ENCODE measurements at places on chromosomes 1 and 21.

DNA sequence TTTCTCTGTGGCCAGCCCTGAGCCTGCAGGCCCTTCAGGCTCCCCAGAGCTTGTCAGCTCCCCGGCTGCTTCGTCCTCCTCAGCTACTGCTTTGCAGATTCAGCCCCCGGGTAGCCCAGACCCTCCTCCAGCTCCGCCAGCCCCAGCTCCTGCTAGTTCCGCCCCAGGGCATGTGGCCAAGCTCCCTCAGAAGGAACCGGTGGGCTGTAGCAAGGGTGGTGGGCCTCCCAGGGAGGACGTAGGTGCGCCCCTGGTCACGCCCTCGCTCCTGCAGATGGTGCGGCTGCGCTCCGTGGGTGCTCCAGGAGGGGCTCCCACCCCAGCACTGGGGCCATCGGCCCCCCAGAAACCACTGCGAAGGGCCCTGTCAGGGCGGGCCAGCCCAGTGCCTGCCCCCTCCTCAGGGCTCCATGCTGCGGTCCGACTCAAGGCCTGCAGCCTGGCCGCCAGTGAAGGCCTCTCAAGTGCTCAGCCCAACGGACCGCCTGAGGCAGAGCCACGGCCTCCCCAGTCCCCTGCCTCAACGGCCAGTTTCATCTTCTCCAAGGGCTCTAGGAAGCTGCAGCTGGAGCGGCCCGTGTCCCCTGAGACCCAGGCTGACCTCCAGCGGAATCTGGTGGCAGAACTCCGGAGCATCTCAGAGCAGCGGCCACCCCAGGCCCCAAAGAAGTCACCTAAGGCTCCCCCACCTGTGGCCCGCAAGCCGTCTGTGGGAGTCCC is 45.4 kb downstream of the YARS1 start:
- DNase-seq, result no peak

DNA sequence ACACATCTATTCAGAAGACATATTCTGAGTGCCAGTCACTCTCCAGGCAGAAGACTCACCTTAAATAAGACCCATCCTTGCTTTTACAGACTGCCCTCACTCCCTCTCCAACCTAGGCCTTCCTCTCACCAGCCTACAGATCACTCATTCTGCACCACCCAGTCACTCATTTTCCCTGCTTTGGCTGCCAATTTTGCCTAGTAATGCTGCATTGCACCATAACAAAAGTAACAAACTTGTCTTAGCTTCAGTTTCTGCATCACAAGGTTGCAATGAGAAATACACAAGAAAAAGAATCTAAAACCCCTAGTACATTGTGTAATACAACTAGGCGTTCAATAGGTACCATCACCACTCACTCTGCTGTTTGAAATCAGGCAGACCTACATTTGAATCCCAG is 292.4 kb downstream of the PLPP3 start:
- no peak for DNase-seq

DNA sequence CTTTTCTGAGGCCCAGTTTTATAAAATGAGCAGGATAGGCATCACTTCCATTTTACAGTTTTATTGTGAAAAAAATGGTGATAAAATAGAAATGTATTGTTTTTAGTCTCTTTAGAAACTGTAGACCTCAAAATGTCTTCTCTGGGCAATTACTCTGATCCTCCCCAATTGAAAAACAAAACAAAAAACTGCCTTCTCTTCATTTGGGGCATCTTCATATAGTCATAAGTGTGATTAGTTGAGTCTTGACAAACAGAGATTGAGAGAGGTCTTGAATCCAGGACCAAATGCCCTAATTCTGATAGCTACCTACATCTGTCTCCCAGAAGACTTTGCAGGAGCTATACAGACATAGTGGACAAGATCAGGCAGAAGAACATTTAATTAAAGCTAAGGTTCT is 62.9 kb downstream of the LRRC8C start:
- DNase-seq, result no peak

- DNase-seq, result peak; percentile 39
Observed at GRCh38 chr1:215082532-215083382, at the start of gene KCNK2. Gene KCNK2 (plus strand): TSS chr1:215082737. CDS start chr1:215083386, 649 bp downstream.

DNA sequence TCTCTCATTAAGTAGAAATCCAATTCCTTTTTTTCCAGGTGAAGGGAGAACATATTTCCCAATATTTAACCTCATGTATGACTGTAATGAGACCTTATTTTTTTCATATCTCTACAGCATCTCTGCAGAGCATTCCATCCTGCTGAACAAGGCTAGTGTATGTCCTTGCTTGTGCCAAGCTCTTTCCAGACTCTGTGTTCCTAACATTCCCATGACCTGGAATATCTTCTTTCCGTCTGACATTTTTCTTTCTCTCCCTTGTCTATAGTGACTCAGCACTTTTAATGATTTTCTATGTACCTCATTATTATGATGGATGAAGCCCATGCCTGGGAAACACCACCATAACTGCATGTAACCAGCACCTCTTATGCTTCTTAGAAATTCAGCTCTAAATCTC is 278.3 kb upstream of the NRIP1 start:
- DNase-seq, result peak; percentile 30

GRCh38 chr1:226980565-226981385 is 40.7 kb downstream of the COQ8A start:
- no peak for DNase-seq

DNA sequence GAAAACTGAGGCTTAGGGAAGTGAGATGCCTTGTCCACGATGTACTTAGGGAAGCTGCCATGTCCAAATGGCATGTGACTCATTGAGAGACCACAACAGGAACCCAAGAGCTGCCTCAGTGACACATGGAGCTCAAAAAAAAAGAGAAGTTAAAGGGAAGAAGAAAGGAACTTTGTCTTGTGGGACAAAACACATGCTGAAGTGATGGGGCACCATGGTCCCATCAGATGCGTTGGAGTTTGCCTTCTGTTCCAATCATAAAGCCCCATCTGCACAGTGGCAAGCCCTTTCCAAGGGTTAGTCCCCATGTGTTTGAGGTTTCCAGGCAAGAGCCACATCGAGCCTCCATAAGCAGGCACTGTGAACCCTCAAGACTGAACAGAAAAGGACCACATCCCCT is 8.0 kb downstream of the MED8 start:
- no peak for DNase-seq

DNA sequence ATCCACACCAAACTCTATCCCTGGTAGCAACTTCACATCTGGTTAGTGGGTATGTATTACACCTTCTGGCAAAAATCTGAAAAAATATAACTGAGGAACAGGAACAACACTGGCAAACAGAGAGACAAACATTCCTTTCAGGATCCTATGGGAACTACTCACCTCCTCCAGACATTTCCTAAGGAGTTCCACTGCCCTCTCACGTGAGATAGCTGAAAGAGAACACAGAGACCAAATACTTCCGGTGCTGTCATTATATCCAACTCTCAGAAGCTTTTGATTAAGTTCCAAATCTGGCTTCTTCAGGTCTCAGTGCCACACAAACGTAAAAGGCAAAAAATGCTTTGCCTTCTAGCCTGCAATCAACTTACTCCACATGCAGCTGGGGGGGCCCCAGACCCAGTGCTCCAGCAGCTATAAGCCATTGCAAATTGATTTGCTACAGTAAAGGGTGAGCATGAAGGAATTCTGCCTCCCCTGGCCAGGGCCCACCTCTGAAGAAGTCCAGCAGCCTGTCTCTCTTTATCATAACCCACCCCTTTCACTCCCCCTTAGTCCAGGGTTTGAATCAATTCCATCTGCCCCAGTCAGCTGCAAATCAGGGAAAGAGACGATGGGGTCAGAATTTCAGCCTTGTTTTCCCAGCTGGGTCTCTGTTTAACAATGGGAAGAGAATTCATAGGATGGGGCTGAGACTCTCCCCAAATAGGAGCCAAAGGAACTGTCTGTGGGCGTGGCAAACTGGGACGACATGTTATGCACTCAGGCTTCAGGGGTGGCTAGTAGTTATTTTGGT is 32.2 kb downstream of the TFAP2E start:
- DNase-seq, result no peak

All from fibroblast of skin of left biceps (primary cell).